ENCODE measurements at places on chromosomes 12 and 14.
A peak's percentile ranks its signal among the peaks of the same experiment; 100 is the strongest.

DNA sequence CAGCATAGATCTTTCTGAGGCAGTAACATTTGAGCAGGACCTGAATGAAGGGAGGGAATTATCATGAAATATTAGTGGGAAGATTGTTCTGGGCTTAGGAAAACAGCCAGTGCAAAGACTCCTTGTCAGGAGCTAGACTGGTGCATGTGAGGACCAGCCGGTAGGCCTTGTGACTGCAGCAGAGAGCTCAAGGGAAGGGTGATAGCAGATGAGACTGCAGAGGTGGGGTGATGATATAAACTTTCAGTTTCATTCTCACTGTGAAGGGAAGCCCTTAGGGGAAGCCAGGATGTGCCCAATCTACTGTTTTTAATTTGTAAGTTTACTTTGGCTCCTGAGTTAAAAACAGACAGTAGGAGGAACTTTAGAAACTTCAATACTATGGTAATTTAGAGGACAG lies 12.4 kb downstream of the IL22 start:
- no peak for DNase-seq

GRCh38 chr12:43882578-43883178 lies 46.8 kb downstream of the TMEM117 start:
- no peak for DNase-seq

DNA sequence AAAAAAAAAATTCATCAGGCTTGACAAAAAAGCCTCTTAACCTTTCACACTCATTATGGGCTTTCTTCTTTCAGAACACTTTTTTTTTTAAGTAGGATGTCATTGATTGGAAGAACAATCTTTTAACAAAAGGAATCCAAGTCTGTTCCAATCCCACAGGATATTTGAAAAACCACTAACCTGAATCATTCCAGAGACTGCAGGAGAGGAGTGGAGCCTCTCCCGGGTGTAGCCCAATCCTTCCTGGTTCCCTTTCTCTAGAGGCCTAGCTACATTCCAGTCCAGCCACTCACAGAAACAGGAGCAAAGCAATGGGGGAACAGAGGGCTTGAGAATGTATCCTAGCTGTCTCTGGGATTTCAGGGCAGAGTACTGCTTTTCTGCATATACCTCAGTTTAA lies 4.3 kb downstream of the MFAP5 start:
- DNase-seq, result no peak

DNA sequence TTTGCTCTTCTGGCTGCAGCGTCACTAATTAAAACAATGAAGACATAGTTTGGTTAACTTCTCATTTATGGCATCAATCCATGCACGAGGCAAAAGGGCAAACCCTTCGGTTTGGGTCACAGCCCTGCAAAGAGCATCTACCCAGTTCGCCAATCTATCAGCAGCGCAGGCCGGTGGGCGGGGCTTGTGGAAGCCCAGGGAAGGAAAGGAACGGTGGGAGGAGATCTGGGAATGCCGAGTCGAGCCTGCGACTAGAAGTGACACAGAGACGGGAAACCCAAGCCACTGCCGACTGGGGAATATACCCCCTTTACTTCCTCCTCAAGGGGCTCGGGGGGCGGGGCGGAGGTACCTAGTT lies 466 bp downstream of the KICS2 start:
- peak; percentile 79 for DNase-seq

- DNase-seq, result no peak
These were observed 13.7 kb upstream of the LIMA1 start for GRCh38 chr12:50297027-50297426.

DNA sequence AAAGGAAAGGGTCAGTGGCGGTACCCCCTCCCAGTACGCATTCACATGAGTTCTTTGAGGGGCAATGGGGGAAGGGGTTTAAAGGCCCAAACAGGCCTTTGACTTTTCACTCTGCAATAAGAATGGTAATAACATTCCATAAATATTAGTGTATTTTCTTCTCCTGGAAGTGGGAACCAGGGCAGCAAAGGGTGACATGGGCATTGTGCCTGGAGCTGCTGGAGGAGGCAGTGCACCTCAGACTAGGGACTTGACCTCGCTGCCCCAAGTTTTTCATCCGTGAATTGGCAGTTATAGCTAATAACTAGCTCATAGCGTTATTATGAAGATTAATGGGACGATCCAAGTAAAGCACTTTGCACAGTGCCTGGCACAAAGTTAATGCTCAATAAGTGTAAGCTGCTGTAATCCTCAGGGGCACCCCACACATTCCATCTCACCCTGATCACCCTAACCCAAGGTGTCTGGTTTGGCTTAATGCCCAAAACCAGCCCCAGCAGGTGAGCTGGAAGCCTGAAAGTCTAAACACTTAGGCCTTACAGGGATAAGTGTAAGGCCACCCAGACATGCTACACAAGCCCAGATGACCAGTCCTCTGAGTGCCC lies 2.8 kb upstream of the KCNH3 start:
- DNase-seq, result no peak

DNA sequence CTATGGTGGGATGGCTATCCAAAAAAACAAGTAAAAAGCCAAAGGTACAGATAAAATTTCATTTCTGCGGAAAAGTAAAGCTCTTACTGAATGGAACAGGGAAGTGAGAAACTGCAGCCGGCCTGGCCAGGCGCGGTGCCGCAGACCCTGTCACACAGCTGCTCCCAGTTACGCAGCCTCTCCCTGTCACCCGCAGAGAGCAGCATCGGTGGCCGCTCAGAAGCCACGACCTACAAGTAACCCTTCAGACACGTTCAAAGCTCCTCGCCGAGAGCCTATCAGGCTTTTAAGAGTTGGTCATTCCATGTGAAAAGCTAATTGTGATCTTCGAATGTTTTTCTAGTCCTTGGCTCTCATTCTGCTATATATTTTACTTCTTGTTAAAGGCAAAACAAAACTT lies 11.0 kb upstream of the ANKLE2 start:
- no peak for DNase-seq

DNA sequence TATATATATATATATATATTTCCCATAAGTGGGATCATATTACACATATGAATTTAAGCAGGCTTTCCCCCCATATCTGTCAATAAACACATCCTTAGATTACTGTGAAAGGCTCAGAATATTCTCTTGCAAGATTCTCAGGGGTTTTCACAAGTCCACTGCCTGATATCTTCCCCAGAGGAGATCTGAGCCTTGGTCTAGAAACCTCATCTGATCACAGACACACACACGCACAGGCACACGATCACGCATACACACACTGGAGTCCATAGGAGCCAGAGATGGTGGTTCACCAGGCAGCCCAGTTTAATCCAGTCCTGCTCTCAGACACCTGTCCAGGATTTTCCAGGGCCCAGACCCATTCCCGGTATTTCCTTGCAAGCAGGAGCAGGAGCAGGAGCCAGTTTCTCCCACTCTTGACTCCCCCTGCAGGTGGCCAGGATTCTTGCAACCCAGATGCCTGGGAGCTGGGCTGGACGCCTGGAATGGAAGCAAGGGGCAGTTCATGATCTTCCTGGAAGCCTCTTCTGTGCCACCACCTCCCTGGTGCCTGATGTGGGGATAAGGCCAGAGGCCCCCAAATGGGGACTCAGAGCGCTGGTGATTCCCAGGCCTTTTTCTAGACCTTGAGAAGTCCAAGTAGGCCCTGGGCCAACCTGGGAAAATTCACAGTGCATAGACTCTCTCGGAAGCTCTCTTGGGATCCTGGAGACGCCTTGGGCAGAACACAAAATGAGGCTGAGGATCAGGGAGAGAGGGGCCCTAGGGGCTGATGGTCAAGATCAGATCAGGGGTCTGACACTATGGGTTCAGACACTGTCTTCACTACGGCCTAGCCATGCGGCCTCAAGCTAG lies 16.5 kb upstream of the KRT78 start:
- peak; percentile 82 for DNase-seq

DNA sequence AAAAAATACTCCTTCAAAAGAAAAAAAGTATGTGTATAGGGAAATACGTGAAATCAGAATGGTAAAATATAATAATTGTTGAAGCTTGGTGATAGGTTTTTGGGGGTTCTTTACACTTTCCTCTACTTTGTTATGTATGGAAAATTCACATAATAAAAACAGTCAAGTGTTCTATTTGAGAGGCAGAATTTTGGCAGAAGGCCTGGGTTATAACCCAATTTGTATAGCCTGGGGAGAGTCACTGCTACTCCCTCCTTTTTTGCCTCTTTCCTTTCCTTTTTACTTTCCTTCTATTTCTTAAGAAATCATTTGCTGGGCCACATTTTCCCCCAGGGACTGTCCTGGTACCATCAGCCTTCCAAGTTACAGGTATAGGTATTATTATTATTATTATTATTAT lies 105.7 kb downstream of the CRADD start:
- no peak for DNase-seq

DNA sequence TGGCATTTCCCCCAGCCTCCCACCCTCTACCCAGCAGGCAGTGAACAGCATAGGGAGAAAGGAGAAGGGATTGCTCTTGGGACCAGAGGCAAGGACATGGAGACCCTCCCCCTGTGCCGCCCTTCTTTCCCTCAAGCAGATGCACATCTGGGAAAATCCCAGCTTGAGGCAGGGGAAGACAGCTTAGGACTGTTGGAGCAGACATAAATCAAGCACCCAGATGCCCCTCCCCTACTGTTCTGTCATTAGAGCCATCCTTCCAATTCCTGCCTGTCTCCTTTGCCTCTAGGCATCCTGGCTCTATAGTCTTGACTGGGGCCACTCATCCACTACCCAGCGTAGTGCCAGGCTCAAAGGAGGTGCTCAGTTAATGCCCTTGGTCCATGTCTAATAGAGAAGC lies 7.5 kb upstream of the CISTR start:
- DNase-seq, result no peak

DNA sequence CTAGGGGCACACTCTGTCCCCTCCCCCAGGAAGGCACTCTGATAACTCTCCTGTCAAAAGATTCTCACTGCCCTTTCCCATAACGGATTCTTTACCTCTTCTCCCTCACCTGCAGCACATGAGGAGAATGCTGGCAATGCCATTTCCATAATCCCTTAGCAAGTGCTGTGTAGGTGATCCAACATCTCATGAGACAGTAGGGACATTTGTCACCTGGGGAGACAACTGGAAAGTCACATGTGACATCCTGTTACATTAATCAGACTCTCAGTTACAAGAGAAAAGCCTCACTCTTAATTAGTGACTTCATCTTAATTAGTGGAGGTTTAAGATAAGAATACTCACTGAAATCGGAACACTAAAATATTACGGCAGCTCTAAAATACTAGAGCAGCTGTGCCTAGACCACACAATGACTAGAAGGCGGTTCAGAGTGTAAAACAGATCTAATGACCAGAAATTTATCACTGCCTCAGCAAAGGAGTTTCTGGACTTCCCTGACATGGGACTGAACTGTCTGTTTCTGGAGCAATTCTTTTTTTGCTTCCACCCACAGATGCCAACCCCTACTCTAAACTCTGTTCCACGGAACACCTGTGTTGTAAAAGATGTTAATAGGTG lies 75.1 kb downstream of the SPTSSA start:
- DNase-seq, result no peak

GRCh38 chr14:40447017-40447416 lies 1014.8 kb upstream of the FBXO33 start:
- no peak for DNase-seq

All from iPS DF 6.9 (cell line).